ENCODE measurements at places on chromosomes 5 and 9.

DNA sequence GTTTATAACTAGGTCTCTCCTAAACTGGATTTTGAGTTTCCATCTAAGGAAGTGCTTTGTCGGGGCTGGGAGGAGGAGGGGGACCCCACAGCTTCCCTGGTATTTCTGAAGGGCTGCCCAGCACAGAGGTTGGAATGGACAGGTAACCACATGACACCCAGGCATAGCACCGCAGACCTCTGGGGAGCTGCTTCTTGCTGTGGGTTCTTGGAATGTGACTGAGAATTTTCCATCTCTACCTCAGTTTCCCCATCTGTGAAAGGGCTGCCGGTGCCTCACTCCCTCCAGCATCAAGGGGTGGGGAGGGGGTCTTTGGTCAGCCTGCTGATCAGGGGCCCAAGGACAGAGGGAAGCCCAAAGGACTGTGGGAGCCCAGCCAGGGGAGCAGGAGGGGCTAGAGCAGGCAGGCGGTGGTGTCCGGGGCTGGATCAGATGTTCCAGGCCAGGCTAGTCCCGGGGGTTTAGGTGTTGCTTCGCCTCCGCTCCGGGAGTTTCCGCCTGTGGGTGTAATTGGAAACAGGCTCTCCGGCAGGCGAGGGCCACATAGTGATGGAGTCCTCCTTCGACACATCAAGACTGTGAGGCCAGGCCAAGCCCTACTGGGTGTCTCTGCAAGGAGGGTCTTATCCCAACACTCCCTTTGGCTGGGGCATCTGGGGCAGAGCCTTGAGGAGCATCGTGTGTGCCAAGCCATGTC, 3.3 kb downstream of the OLFML2A start:
- DNase-seq, result peak; percentile 14

DNA sequence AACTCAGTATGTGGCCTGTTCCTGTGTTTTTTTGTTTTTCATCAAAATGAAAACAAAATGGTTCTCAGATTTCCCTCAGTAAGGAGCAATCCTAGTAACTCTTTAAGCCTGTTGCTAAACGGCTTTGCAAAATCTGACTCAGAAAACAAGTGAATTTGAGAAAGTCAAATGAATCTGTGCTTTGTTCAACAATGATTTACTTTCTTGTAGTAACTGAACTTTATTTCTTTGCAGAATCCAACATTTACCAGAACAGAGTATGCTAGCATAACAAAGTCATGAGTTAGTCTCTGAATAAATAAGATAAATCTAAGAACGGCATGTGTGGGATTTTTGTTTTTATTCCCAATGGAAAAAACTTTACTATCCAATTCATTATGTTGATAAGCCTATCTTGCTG, 93.8 kb downstream of the OXCT1 start:
- no peak for DNase-seq

GRCh38 chr9:76658510-76659231, 105.6 kb upstream of the PCA3 start:
- no peak for DNase-seq

DNA sequence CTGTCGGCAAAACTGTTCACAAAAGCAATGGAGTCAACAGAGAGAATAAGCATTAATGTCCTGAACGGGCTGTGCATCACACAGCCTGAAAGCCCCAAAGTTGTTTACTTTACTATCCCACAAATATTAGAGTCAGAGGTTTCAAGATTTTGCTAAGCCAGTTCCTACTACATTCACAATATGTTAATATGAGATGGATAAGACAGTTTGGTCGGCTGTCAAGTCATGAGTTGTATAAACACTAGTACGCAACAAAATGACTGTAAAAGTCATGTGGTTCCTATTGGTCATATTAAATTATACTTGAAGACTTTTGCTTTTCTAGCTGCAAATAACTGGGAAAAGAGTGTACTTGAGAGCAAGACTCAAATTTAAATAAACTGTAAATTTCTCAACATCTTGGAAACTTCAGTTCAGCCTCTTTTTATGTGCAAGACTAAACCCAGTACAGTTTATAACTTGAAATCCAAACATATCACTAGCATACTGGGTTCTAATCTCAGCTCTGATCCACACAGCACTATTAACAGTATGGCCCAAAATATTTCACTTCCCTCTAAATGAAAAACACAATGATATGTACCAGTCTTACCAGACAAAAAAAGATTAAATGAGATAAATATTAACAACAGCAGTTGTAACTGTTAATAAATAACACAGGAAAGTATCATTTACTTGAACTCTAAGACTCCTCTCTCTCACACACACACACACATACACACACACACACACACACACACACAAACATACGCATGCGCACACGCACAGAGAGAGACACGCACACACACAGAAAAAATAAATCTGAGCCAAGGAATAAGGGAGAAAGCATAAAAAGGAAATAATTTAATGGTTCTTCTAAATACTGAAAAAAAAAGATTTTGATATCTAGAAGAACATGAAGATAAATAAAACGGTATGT, 33.1 kb downstream of the FANCC start:
- DNase-seq, result no peak

DNA sequence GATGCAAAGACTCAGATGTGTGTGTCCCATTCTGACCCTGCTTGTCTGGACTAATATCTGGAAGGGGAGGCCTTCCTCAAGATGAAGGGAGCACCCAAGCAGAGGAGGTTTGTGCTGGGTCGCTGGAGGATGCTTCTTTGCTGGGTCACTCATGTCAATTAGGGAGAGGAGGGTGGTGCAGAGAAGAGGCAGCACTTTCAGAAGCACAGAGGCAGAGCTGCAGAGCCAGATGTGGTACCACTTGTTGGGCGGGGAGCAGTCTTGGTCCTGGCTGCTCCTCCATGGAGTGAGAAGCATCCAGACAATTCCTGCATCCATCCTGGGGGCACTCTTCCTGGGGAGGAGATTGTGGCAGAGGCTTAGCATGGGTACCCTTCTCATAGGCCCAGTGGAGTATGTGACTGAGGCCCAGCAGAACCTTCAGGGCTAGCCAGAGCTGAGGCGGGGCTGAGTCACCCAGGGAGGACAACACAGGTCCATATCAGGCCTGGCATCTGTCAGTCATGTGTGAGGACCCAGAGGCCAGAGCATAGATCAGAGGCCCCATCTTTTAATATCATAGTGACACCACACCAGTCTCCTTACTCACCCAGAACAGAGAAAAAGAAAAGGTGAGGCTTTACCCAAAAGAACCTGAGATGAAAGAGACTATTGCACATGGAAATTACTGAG, 59.8 kb downstream of the TNFSF15 start:
- no peak for DNase-seq

GRCh38 chr5:37739817-37740261, 100.0 kb downstream of the GDNF start:
- no peak for DNase-seq

DNA sequence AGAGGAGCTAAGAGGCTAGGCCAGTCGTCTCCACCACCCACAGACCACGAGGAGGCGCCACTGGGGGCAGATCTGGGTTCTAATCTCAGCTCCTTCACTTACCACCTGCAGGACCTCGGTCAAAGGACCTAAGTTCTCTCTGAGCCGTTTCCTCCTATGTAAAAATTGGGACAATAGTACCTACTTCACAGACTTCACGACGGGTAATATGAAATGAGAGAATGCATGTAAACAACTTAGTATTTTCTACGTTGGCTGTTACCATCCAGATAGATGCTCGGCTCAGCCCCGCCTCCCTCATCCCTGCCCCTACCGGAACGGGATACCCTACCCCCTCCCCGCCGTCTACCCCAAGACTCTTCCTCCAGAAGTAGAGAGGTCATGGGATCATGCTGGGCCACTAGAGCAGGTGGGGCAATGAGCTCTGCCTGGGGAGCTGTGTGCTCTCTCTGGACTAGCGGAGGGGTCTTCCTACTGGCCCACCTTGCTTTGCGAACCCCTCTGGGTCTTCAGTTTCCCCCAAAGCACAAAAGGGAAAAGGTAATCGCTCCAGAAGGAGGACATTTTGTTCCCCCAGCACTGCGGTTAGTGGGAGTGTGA, 541 bp downstream of the GNPDA1 start:
- DNase-seq, result peak; percentile 82
